ENCODE measurements at places on chromosomes 7 and 10. TPM values are rescaled to one million over a fixed set of nuclear protein-coding genes. Genes with fewer than 3 reads are reported as not detected.
A peak's percentile ranks its signal among the peaks of the same experiment; 100 is the strongest.

Gene CYP26C1
- 0.33 TPM for total RNA-seq

DNA sequence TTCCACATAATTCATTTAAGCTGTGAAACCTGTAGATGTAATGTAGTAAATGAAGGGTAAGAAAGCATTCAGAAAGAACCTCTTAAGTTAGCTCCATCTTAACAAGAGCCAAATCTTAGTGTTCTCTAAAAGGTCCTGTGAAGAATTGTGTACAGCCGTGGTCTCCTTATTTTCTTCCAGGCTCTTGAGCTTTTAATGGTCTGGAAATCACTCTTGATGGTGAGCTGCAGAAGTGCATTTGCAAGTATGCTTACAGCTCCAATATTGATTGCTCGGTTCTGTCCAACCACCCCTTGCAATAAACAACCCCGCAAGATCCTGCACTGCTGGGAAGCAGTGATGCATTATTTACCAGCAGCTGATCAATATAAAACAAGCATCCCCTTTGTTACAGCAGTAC, 690.8 kb upstream of the FZD8 start:
- H3K27ac ChIP-seq = no peak overlapping the region
- no peak for DNase-seq
- H3K4me1 ChIP-seq = no peaks in the 10 kb centered on the region

DNA sequence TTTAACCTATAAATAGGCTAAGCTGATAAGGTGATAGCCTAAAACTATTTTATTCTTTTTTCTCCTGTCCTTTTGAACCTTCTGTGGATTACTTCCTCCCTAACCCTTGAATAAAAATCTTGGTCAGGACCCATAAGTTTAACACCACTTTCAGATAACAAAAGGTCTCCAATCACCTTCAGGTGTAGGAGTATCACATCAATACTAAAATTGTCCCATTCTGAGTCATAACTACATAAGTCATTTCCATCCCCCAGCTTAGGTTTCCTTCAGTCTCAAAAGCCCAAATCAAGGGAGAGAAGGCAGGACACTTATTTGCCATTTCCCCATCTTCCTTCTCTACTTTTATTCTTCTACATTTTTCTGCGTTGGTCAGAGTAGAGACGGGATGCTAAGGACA, 56.9 kb upstream of the WNT16 start:
- DNase-seq = no peak
- no peaks in the 10 kb centered on the region for H3K36me3 ChIP-seq
- H3K4me1 ChIP-seq = peaks cover 4% of the 10 kb centered on the region
- H3K27ac ChIP-seq = no peak overlapping the region
- no peak overlapping the region for H3K4me3 ChIP-seq

DNA sequence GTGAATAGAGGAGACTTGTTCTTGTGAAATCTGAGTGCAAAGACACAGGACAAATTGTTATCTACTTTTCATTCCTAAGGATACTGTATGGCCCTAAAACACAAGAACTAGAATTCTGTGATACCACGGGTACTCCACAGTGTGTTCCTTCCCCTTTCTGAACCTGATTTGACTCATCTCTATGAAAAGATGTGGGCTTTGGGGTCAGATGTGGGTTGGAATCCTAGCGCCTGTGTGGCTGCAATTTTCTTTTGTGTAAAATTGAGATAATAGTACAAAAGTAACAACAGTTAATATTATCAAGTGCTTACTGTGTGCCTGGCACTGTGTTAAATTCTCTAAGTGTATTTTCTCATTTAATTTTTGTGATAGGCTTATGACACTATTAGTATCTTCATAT, 8.1 kb downstream of the SRGN start:
- H3K27me3 ChIP-seq = no peaks in the 10 kb centered on the region
- no peak overlapping the region for H3K27ac ChIP-seq
- peaks cover 5% of the 10 kb centered on the region for H3K4me1 ChIP-seq
- no peak for DNase-seq
- H3K4me3 ChIP-seq = no peak overlapping the region

Gene RHBDD2
- total RNA-seq = 41.2 TPM

GRCh38 chr7:83155407-83155806, 7.3 kb downstream of the PCLO start:
- no peak overlapping the region for H3K27ac ChIP-seq
- H3K27me3 ChIP-seq = no peaks in the 10 kb centered on the region
- H3K36me3 ChIP-seq = no peaks in the 10 kb centered on the region
- DNase-seq = no peak

Gene SH3PXD2A
- total RNA-seq = 9.9 TPM

DNA sequence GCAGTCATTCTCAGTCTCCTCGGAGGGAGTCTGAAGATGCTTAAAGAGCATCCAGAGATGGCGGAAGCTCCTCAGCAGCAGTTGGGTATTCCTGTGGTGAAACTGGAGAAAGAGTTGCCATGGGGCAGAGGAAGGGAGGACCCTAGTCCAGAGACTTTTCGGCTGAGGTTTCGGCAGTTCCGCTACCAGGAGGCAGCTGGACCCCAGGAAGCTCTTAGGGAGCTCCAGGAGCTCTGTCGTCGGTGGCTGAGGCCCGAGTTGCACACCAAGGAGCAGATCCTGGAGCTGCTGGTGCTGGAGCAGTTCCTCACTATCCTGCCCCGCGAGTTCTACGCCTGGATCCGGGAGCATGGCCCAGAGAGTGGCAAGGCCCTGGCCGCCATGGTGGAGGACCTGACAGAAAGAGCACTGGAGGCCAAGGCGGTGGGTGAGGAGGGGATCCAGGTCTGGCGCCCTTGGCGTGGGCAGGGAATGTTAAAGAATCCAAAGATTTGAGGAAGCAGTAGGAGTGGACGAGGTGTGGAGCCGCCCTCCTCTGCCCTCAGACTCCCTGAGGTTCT, 2.9 kb downstream of the ZSCAN25 start:
- peaks cover 16% of the 10 kb centered on the region for H3K4me1 ChIP-seq
- H3K27ac ChIP-seq = no peak overlapping the region
- H3K36me3 ChIP-seq = peaks cover 9% of the 10 kb centered on the region
- DNase-seq = no peak

Gene MRPS16
- 24.7 TPM for total RNA-seq

Gene GLI3
- total RNA-seq = 1.0 TPM

- H3K27ac ChIP-seq = no peak overlapping the region
- no peaks in the 10 kb centered on the region for H3K36me3 ChIP-seq
- no peaks in the 10 kb centered on the region for H3K4me1 ChIP-seq
Measured at GRCh38 chr7:44132039-44132438, 8.7 kb upstream of the POLD2 start.

DNA sequence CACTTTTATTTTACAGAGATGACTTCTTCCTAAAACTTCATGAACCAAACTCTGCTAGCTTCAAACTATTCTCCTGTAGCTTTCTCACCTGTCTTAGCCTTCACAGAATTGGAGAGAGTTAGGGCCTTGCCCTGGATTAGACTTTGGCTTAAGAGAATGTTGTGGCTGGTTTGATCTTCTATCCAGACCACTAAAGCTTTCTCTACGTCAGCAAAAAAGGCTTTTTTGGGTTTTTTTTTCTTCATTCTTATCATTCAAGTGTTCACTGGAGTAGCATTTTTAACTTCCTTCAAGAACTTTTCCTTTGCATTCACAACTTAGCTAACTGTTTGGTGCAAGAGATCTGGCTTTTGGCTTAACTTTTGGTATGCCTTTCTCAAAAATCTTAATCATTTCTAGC, 19.3 kb upstream of the CCDC172 start:
- H3K4me3 ChIP-seq = no peak overlapping the region
- no peak for DNase-seq
- H3K27me3 ChIP-seq = no peaks in the 10 kb centered on the region
- H3K4me1 ChIP-seq = no peaks in the 10 kb centered on the region
- no peaks in the 10 kb centered on the region for H3K36me3 ChIP-seq
- H3K27ac ChIP-seq = no peak overlapping the region

- H3K4me3 ChIP-seq = peak overlapping the region; percentile 36
- peaks cover 42% of the 10 kb centered on the region for H3K4me1 ChIP-seq
- H3K27me3 ChIP-seq = no peaks in the 10 kb centered on the region
- peak overlapping the region; percentile 89 for H3K27ac ChIP-seq
- DNase-seq = no peak
Measured at GRCh38 chr7:24574386-24574785, 1.1 kb downstream of the PALS2 start.

Gene PODXL
- 106 TPM for total RNA-seq

- H3K4me3 ChIP-seq = no peak overlapping the region
- H3K27ac ChIP-seq = no peak overlapping the region
- H3K36me3 ChIP-seq = no peaks in the 10 kb centered on the region
- H3K4me1 ChIP-seq = peaks cover 20% of the 10 kb centered on the region
Measured at GRCh38 chr10:32190890-32191491, 134.8 kb upstream of the KIF5B start.

DNA sequence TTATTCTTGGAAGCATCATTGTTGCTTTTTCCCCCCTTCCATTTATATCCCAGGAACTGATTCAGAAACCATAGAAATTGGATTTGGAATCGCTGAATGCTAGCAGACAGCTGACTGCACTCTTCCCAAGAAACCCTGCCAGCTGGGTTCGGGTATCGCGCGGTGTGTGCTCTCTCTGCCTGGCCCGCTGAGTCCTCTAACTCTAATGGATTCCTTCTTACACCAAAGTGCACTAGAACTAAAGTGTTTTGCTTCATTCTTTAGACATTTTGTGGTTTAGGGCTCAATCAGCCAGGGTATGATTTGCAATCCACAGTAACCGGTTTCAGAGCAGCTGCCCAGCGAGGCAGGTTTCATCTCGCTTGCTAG, 92.2 kb downstream of the EGFR start:
- no peak for DNase-seq
- H3K4me1 ChIP-seq = peaks cover 24% of the 10 kb centered on the region
- H3K27ac ChIP-seq = peak overlapping the region; percentile 35
- no peak overlapping the region for H3K4me3 ChIP-seq
- H3K36me3 ChIP-seq = no peaks in the 10 kb centered on the region
- no peaks in the 10 kb centered on the region for H3K27me3 ChIP-seq

GRCh38 chr7:21828841-21829240, 116.9 kb downstream of the CDCA7L start:
- H3K36me3 ChIP-seq = no peaks in the 10 kb centered on the region
- H3K4me3 ChIP-seq = no peak overlapping the region
- H3K27me3 ChIP-seq = no peaks in the 10 kb centered on the region
- DNase-seq = peak; percentile 3
- H3K27ac ChIP-seq = no peak overlapping the region

DNA sequence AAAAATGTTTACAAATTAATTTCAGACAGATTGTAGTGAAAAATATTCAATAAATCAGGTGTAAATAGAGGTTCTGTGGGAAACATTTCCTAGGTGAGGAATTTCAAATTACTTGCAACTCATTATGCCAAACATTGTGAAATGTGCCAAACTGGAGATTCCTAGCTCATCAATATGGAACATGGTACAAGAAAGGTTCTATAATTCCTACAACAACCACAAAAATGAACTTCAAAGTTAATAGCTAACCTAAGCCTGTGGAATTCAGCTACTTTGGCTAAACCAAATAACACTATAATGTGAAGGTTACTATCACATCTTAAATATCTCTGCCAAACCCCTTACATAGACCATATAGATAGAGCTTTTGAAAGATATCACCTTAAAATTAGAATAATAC, 223.3 kb upstream of the HGF start:
- H3K27me3 ChIP-seq = no peaks in the 10 kb centered on the region
- H3K27ac ChIP-seq = no peak overlapping the region
- no peaks in the 10 kb centered on the region for H3K4me1 ChIP-seq
- H3K4me3 ChIP-seq = no peak overlapping the region

DNA sequence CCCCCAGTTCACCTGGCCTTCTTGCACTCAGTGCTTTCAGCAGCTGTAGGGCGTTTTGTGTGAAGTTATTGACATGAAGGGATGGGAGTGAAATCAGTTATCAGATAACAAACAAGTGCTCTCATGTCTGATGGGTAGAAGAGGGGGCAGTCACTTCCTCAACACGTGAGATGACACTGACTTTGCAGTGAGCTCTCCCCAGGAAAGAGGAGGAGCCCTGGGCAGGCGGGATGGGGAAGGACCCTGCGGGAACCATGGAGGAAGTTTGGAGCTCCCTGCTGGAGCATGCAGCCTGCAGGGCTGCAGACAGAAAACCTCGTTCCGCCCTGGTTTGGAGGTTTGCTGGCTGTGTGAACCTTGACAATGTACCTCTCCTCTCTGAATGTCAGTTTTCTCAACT, 38.7 kb downstream of the GPR26 start:
- no peak overlapping the region for H3K27ac ChIP-seq
- no peaks in the 10 kb centered on the region for H3K36me3 ChIP-seq

DNA sequence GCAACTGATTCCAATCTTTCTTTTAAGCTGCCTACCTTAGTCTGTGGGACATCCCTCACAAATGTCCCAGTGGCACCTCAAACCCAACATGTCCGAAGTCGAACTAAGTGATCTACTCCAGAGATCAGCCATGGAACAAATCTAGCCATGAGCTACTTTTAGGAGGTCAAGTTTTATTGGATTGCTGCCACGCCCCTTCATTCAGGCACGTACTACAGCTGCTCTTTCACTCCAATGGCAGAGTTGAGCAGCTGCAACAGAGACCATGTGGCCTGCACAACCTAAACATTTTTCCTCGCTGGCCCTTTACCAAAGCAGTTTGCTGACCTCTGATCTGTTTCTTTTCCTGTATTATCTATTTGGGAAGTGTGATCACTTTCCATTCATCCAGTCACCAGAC, 192.4 kb upstream of the CDCA7L start:
- no peak for DNase-seq
- H3K4me1 ChIP-seq = no peaks in the 10 kb centered on the region
- H3K27ac ChIP-seq = no peak overlapping the region
- no peaks in the 10 kb centered on the region for H3K27me3 ChIP-seq
- H3K4me3 ChIP-seq = no peak overlapping the region
- peaks cover 16% of the 10 kb centered on the region for H3K36me3 ChIP-seq

Gene TMEM229A
- total RNA-seq = not detected

DNA sequence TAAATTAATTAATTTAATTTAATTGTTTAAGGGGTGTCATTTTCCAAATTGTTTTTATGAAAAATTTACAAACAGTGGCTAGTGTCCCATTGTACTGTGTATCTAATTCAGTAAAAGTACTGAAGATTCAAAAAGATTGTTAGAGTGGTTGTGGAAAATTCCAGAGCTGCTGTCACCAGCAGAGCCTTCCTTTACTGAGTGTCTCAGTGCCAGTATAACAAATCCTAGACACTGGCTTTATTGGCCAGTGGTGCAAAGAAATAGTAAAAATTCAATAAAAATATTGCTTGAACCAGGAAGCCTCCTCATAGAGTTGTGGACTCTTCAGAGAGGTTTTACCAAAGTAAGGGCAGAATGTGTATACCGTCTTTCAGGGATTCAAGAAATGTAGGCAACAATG, 23.1 kb upstream of the HERPUD2 start:
- no peak overlapping the region for H3K4me3 ChIP-seq
- peaks cover 19% of the 10 kb centered on the region for H3K4me1 ChIP-seq
- no peaks in the 10 kb centered on the region for H3K36me3 ChIP-seq

- no peak overlapping the region for H3K4me3 ChIP-seq
- no peak overlapping the region for H3K27ac ChIP-seq
- no peak for DNase-seq
- no peaks in the 10 kb centered on the region for H3K4me1 ChIP-seq
- H3K27me3 ChIP-seq = no peaks in the 10 kb centered on the region
Measured at GRCh38 chr7:91427051-91427450, 162.8 kb downstream of the FZD1 start.

GRCh38 chr7:106569500-106569929, 91.4 kb downstream of the CCDC71L start:
- H3K27me3 ChIP-seq = no peaks in the 10 kb centered on the region
- no peak for DNase-seq
- peaks cover 11% of the 10 kb centered on the region for H3K4me1 ChIP-seq
- no peaks in the 10 kb centered on the region for H3K36me3 ChIP-seq
- H3K27ac ChIP-seq = no peak overlapping the region
- no peak overlapping the region for H3K4me3 ChIP-seq

GRCh38 chr10:113126229-113127201, 176.5 kb downstream of the TCF7L2 start:
- DNase-seq = peak; percentile 71
- H3K4me1 ChIP-seq = peaks cover 9% of the 10 kb centered on the region
- peak overlapping the region; percentile 24 for H3K27ac ChIP-seq
- H3K27me3 ChIP-seq = no peaks in the 10 kb centered on the region
- H3K36me3 ChIP-seq = no peaks in the 10 kb centered on the region
- H3K4me3 ChIP-seq = no peak overlapping the region

Gene TET1
- total RNA-seq = 3.6 TPM

Gene TFEC
- 0.33 TPM for total RNA-seq

Gene STEAP2
- total RNA-seq = 9.2 TPM

Data from body of pancreas (tissue), 4 donors.